ENCODE measurements at places on chromosomes 7 and 10. TPM values are rescaled to one million over a fixed set of nuclear protein-coding genes. Genes with fewer than 3 reads are reported as not detected.
A peak's percentile ranks its signal among the peaks of the same experiment; 100 is the strongest.

DNA sequence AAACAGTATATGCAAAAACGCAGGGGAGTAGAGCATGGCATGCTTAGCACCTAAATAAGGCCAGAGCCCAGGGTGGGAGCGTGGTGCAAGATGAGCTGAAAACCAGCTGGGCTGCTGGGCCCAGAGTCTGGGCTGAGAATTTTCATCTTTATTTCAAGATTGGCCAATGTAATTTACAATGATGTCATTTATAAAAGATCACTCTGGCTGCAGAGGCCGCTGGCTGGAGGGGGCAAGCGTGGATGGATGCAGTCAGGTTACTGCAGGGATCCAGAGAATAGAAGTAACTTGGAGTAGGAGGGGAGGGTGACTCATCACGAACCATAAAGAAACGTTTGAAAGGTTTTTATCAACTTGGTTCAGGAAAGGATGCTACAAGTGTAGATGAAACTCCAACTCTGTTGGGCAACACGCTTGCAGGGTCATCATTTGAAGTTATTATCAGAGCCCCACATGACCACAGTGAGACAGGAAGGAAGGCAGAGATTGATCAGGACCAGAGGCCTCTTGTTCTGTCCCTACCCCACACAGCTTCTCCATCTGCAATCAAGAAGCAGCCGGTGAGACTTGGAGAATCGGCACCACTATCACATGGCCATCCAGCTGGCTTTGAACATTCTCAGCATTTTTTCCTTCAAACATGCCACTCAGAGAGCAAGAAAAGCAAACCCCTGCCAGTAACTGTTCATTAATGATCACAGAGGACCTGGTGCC, 49.2 kb downstream of the ODAD2 start:
- H3K36me3 ChIP-seq = no peaks in the 10 kb centered on the region
- no peak overlapping the region for H3K4me3 ChIP-seq

The MYL10 gene
- total RNA-seq = not detected

The NUTM2E gene
- not detected for total RNA-seq

DNA sequence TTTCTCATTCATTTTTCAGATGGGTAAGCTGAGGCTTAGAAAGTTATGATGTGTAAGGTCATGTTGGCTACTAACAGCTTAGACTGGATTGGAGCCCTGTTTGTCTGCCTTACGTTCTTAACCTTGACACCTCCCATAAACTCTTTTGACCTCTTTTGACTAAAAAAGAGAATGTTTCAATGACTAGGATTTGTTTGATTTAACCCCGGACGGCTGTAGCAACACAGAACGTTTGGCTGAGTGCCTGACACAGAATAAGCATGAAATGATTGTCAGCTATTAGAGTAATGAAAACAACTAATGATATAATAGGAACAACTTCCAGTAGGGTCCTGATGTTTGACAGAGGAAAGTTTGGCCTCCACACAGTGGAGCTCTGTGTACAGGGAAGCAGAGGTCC, 83.3 kb upstream of the PDZD8 start:
- H3K27ac ChIP-seq = no peak overlapping the region
- DNase-seq = no peak
- peaks cover 11% of the 10 kb centered on the region for H3K27me3 ChIP-seq
- no peaks in the 10 kb centered on the region for H3K4me1 ChIP-seq

DNA sequence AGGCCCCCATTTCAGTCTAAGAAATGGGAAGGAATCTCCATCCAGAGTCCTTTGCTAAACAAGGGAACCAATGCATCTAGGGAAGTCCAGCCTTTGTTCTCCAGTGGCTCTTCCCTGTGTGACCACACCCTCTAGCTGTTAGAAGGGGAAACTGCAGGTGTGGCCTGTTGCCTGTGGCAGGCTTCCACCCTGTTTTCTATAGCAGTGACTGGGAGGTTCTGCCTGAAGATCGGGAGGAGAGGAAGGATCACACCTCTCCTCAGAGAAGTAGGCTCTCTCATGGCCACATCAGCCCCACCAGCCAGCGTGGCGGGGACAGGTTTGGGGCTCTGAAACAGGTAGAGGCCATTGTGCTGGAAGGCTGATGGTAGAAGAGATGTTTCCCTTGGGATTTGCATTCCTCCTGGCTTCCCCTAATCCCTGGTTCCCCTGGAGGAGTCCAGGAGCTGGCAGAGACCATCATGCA, 47.7 kb upstream of the TRIM8 start:
- H3K4me3 ChIP-seq = no peak overlapping the region
- peaks cover 5% of the 10 kb centered on the region for H3K36me3 ChIP-seq
- no peaks in the 10 kb centered on the region for H3K4me1 ChIP-seq
- peak; percentile 53 for DNase-seq

The CAMK1D gene
- 13.8 TPM for total RNA-seq

- H3K4me1 ChIP-seq = peaks cover 10% of the 10 kb centered on the region
- no peaks in the 10 kb centered on the region for H3K27me3 ChIP-seq
- no peak overlapping the region for H3K4me3 ChIP-seq
- H3K27ac ChIP-seq = no peak overlapping the region
- H3K36me3 ChIP-seq = no peaks in the 10 kb centered on the region
Observed at GRCh38 chr10:70743430-70743788, 41.8 kb downstream of the TBATA start.

The SLC39A12 gene
- not detected for total RNA-seq

DNA sequence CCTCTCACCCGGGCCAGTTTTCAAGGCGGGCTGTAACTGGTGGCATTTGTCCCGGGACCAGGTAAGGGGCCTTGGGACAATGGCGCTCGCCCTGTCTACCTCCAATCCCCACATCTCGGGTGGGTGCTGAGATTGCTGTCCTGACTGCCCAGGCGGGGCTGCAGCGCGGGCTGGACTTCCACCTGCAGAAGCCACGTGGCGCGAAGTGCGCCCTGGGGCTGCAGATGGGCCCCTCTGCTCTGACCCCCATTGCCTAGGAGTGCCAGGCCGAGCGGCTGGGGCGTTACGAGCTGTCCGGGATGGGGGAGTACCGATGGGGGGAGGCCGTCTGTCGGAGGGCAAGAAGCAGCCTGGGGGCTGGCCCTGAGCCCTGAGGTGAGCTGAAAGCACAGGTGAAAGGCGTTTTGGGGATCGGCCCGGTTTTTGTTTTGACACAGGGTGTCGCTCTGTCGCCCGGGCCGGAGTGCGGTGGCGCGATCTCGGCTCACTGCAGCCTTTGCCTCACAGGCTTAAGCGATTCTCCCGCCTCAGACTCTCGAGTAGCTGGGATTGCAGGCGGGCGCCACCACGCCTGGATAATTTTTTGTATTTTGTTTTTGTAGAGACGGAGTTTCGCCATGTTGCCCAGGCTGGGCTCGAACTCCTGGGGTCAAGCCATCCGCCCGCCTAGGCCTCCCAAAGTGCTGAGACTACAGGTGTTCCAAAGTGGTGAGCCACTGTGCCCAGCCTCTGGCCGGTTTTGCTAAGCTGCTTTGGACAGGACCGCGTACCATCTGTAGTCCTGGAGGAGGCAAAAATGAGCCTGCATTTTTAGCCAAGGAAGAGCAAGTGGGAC, at the start of gene SFXN2:
Gene SFXN2 (plus strand): TSS at position 16 of the 835 bp plus-strand sequence. CDS start 12,001 bp downstream, outside the sequence.
- H3K4me3 ChIP-seq = peak within 1 kb of the TSS; percentile 82
- H3K27ac ChIP-seq = peak within 1 kb of the TSS; percentile 93
- DNase-seq = peak; percentile 73
- peaks cover 22% of the 10 kb centered on the region for H3K36me3 ChIP-seq
- H3K4me1 ChIP-seq = peaks cover 61% of the 10 kb centered on the region
- H3K27me3 ChIP-seq = no peaks in the 10 kb centered on the region

The CCZ1B gene
- total RNA-seq = 36.9 TPM

DNA sequence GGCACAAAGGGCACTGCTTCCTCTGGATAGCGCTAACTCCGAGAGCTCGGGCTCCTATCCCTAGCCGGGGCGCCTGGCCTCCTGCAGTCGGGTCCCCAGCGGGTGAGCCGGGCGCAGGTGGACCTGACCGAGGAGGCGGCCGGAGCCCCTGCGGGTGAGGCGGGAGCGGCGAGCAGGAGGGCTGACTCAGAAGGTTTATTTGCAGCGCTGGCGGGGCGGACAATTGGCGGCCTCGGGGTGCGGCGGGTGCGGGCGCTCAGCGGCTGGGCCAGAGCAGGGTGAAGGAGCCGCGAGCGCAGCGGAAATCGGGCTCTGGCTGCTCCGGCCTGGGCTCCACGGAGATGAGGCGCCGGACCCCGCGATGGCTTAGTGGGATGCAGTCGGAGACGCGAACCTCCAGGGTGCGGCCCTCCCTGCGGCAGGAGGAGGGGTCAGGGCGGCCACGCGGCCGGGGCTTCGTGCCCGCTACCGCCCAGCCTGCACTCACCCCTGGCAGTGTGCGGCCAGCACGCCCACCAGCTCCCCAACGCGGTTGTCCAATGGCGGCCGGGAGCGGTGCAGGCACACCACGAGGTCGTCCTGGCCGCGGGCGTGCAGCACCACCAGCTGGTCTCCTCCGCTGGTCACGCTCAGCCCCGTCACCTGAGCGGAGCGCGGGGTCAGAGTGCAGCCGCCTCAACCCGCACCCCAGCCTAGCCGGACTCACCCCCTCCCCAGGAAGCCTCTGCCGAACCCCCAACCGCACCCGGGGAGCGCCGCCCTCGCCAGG, 16.1 kb downstream of the MYO1G start:
- no peak overlapping the region for H3K27ac ChIP-seq
- H3K4me1 ChIP-seq = peaks cover 19% of the 10 kb centered on the region
- H3K4me3 ChIP-seq = no peak overlapping the region
- peaks cover 44% of the 10 kb centered on the region for H3K36me3 ChIP-seq
- DNase-seq = peak; percentile 28

All from activated CD8-positive, alpha-beta T cell treated with anti-CD3 and anti-CD28 coated beads for 36 hours (primary cell).